ENCODE measurements at places on chromosomes 12 and 14.

- no peak for DNase-seq
These were observed 3.4 kb downstream of the B4GALNT3 start for GRCh38 chr12:462936-463705.

DNA sequence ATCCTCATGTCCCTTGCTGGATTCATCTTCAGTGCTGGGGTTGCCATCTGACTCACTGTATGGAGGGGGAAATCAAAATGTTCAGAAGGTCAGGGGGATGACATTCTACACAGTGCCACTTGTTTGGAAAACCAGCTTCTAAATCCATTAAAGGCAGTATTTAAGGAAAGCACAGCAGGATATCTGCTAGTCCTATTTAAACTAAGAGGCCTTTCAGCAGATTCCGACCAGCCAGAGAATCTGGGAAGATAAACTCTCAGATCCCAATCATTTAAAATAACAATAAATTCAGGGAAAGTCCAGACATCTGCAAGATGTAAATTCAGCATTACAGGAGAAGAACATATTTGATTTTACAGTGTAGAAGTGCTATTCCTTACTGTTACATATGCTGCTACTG lies 3.8 kb downstream of the SIX4 start:
- DNase-seq: no peak

DNA sequence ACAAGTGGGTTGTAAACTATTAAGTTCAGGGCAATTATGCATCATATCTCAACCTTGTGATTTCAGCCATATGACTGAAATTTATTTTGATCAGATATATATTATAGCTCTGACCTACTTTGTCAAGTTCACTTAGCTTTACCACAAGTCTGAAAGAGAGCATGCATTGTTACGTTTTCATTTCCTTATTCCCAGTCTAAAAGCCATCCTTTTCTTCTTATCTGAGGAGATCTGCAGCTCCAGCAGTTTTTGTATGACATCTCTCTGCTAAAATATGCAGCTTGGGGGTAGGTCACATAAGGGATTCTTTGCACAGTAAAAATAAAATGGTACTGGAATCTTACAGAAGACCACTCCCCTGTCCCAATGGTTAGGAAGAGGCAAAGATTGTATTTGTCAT lies 1682.8 kb upstream of the FLRT2 start:
- DNase-seq: no peak

GRCh38 chr14:106187216-106187615 lies 660.8 kb downstream of the TMEM121 start:
- DNase-seq: no peak

GRCh38 chr12:105670672-105671071 lies 340.2 kb downstream of the C12orf75 start:
- no peak for DNase-seq

GRCh38 chr14:84825481-84826251 lies 704.3 kb upstream of the FLRT2 start:
- DNase-seq: no peak

GRCh38 chr14:102819176-102819628 lies 42.0 kb downstream of the TRAF3 start:
- no peak for DNase-seq

DNA sequence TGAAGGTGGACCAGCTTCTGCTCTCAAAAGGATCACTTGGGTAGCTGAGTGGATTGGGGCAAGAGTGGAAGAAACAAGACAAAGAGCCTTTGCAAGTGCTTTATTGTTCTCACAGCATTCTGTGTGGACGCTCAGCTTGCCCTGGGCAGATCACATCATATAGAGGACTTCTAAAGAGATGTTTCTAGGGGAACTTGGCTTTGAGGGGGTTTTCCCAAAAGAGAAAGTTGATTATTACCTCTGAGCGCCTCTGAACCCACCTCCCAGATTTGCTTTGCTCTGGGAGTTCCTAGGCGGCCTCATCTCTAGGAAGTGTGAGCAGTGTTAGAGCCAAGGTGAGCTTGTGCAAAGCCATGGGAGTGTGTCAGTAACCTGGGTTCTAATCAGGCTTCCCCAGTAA lies 81.7 kb downstream of the RIN3 start:
- DNase-seq: no peak
